GM23248 (cell line): ENCODE measurements at places on chromosomes 6 and 20.

DNA sequence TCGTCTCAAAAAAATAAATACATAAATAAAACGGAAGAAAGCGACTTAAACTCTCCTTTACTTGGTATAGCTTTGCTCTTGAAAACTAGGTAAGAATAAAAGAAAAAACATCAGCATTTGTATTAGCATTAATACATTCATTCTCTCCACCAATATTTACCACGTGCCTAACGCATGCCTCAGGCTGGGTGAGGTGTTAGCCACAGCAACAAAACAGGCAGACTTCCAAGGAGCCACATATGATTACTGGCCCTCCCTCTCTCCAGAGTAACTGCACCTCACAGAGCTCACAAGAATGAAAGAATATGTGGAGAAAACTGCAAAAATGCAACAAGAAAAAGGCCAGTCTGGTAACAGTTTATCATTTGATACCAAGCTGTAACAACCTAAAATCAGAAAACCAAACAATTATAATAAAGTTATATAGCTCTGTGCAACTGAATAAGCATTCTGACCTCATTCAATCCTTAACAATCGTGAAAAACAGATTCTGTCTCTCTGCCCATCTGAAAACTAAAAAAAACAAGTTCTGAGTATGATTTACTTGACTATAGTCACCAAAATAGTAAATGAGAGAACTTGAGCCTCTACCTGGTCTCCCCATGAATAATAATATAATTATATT lies 5.2 kb downstream of the NAPB start:
- peak; percentile 81 for DNase-seq

GRCh38 chr20:61120595-61121515 lies 131.2 kb upstream of the CDH4 start:
- DNase-seq: peak; percentile 79

- no peak for DNase-seq
Observed at GRCh38 chr20:59333951-59334350, 33.5 kb downstream of the EDN3 start.

DNA sequence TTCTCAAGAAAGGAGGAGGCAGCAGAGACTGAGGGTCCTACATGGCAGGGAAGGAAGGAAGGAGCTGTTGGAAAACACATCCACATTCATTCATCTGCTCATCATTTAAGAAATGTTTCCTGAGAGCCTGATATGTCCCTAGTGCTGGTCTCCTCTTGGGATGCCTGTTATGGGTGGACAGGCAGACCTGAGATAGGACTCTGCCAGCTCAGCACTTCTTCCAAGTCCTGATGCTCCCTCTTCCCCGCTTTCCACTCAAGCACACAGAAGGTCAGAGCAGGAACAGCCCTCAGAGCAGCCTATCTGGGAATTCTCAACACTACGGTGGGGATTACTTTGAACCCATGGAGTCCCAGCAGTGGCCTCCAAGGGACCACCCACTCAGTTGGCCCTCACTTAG lies 8.0 kb upstream of the SIRPD start:
- no peak for DNase-seq

DNA sequence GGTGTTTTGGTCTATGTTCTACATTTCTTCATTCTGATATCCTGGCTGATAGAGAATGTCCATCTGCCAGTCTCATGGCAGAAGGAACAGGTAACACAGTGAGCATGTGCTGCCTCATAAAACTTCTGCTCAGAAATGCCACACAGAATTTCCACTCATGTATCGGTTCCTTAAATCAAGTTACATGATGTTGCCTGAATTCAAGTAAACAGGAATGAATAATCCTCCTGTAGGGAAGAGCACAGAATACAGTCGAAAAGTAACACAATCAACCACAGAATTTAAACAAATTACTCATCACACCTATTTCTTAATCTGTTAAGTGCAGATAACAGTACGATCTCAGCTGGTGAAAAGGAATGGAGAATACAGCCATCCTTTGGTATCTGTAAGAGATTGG lies 74.7 kb downstream of the FAM217A start:
- no peak for DNase-seq

- DNase-seq: peak; percentile 79
Observed at GRCh38 chr6:127146932-127147331, 28.5 kb downstream of the RSPO3 start.
